ENCODE measurements at places on chromosomes 7 and 10.

DNA sequence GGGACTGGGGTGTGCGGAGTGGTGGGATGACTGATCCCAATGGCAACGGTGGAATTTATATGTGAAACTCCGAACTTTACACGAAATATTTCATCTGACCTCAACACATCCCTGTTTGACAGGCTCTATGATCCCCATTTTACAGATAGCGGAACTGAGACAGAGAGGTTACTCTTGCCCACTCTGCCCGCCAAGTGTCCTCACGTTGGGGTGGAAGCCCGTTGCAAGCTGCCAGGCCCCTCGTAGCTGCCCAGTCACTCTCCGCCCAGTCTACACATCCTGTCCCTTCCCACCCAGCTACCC lies 397 bp upstream of the NFE2L3 start:
- no peak for DNase-seq

- no peak for DNase-seq
These were observed 247.8 kb downstream of the EBF3 start for GRCh38 chr10:129716211-129716681.

DNA sequence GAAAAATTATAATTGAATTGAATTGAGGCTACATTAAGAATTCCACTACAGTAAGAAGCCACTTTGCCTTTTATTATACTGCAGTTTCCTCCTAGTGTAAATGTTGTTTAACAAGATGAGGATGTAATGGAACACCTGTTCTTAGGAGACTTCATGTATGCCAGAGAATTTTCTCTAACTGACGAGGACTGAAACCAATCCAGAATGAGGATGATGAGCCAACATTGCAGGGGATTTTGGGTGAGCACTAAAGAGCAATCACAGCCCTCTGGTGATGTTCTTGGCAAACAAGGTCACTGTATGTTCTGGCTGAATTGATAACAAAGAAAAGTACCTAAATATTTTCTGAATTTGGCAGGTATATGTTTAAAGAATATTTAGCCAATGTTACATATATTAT lies 60.9 kb downstream of the RELN start:
- no peak for DNase-seq

DNA sequence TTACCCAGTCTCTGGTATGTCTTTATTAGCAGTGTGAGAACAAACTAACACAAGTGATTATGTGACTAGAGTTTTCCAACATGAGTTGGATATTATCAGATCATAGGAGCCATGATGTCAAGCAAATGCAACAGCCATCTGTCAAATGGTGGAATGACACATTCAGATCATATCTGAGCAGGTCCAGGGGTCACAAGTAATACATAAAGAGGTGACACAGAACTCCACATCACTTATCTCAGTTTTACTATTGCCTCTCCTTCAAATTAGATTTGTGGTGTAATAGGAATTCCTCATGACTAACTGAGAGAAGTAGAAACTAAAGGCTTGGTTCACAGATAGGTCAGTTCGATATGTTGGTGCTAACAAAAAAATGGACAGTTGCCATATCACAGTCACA lies 12.2 kb upstream of the SAMD9L start:
- no peak for DNase-seq

GRCh38 chr7:2076649-2077064 lies 156.1 kb downstream of the MAD1L1 start:
- DNase-seq = no peak

GRCh38 chr7:23539494-23539907 lies 7.7 kb upstream of the TRA2A start:
- no peak for DNase-seq

GRCh38 chr7:158492367-158492764 lies 95.3 kb downstream of the PTPRN2 start:
- DNase-seq = no peak

DNA sequence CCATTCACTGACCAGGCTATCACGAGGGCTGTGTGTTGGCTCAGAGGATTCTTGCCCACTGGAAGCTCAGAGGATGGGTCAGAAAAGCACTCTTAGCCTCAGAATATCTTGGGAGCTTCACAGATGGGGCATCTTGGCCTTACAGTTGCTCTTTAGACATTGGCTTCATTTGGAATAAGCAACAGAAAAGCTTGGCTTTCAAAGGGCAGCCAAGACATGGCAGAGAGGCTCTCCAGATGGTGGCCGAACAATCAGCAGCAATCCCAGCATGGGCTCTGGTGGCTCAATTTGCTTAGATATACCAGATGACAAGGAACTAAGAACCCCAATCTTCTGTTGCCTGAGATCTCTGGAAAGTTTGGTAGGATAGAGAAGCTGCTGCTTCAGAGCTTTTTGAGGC lies 446.2 kb downstream of the ADRA2A start:
- no peak for DNase-seq

- peak; percentile 65 for DNase-seq
These were observed 237.8 kb downstream of the SEMA3E start for GRCh38 chr7:83410989-83411591.

DNA sequence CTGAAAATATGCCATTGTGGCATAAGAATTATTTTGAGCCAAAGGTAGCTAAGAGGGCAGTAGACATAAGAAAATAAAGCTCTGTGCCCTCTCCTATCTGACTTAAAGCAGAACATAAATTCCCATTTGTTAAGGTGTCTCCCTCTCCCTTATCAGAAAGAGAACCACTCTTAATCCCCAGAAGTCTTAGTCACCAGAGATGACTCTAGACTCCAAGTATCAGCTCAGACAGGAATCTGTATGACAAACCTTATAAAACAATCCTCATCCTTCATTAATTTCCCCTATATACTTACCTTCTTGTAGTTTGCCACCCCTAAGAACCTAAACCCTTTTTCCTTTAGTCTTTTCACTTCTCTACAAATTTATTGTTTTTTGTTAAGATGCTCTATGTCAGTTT lies 21.8 kb upstream of the PIP4K2A start:
- no peak for DNase-seq

GRCh38 chr7:49763791-49764190 lies 9.6 kb upstream of the VWC2 start:
- DNase-seq = no peak

DNA sequence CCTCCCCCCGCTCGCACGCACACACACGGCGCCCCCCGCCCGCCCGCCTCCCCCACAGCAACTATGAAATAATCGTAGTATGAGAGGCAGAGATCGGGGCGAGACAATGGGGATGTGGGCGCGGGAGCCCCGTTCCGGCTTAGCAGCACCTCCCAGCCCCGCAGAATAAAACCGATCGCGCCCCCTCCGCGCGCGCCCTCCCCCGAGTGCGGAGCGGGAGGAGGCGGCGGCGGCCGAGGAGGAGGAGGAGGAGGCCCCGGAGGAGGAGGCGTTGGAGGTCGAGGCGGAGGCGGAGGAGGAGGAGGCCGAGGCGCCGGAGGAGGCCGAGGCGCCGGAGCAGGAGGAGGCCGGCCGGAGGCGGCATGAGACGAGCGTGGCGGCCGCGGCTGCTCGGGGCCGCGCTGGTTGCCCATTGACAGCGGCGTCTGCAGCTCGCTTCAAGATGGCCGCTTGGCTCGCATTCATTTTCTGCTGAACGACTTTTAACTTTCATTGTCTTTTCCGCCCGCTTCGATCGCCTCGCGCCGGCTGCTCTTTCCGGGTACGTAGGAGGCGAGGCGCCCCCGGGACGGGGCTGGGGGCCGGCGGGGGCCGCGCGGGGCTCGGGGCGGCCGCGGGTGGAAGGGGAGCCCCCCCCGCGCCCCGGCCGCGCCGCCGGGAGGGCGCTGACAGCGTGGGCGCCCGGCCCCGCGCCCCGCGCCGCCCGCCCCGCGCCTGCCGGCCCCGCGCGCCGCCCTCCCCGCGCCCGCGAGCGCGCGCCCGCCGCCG lies 441 bp downstream of the BMI1 start:
- DNase-seq = peak; percentile 70

- no peak for DNase-seq
These were observed 8.5 kb downstream of the WDFY4 start for GRCh38 chr10:48693206-48693605.

GRCh38 chr7:81284576-81284975 lies 365.7 kb upstream of the SEMA3C start:
- no peak for DNase-seq

DNA sequence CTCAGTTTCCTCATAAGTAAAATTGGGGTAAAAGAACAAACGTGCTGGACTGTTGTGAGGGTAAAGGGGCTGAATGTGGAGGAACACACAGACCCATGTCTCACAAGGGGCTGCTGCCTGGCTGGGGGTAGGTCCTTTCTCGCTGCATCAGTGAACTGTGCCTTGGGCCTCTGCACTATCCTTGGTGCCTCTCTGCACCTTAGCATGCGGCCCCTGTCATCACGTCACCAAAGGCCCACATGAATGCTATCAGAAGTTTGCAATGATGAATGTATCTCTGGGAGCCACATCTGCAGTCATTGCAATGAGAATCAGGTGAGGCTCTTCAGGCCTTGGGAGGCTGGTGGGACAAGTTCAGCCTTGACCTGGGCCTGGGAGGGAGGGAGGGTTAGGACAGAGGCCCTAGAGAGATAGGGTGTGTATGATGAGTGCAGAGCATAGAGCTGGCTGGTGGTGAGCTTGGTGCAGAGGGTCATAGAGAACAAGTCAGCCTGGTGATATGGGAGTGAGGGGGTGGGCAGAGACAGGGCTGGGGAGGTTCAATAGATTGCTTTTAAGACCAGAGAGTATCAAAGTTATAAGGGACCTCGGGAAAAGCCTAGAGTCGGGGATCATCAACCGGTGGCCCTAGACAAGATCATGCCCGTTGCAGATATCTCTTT lies 308.4 kb downstream of the RPS24 start:
- no peak for DNase-seq

DNA sequence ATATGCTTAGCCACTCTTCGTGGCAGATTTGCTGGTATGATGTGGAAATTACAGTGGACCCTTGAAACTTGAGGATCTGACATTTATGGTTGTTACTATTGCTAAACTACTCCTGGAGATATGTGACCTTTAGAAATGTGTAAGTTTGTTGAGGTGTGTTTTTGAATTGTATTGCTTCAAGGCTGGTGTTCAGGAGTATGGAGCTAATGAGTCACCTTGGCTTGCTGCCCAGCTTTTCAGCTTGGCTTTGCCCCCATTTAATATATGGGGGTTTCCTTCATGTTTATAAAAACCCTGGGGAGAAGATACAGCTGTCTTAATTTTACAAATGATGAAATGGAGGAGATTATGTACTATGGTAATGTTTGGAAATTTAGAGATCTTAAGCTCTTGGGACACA lies 11.6 kb downstream of the HBP1 start:
- DNase-seq = no peak

- DNase-seq = no peak
These were observed 4.4 kb upstream of the CCL26 start for GRCh38 chr7:75776295-75776971.

DNA sequence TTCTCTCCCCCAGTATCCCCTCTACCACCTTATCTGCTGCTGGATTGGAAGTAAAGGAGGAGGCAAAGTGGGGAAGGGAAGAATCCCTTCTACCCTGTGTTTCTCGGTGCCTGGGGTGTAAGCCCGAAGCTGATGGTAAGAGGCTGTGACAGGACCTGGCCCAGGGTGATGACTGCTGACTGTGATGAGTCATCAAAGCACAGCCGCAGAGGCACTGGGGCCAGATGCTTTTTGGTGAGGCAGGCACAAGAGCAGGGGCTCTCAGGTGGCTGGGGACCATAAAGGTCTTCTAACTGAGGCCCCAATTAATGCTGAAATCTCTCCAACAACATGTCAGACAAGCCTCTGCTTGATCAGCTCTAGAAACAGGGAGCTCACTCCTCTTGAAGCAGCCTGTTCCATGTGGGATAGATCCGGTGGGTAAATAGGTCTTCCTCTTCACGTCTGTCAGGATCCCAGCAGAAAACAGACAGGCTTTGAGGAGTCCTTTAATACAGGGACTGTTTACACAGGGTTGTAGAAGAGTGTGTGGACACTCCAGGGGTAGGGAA lies 86.1 kb upstream of the PCBD1 start:
- no peak for DNase-seq

GRCh38 chr7:1239803-1240516 lies 7.3 kb downstream of the UNCX start:
- DNase-seq = no peak

GRCh38 chr10:34707656-34708055 lies 107.4 kb downstream of the PARD3 start:
- no peak for DNase-seq

DNA sequence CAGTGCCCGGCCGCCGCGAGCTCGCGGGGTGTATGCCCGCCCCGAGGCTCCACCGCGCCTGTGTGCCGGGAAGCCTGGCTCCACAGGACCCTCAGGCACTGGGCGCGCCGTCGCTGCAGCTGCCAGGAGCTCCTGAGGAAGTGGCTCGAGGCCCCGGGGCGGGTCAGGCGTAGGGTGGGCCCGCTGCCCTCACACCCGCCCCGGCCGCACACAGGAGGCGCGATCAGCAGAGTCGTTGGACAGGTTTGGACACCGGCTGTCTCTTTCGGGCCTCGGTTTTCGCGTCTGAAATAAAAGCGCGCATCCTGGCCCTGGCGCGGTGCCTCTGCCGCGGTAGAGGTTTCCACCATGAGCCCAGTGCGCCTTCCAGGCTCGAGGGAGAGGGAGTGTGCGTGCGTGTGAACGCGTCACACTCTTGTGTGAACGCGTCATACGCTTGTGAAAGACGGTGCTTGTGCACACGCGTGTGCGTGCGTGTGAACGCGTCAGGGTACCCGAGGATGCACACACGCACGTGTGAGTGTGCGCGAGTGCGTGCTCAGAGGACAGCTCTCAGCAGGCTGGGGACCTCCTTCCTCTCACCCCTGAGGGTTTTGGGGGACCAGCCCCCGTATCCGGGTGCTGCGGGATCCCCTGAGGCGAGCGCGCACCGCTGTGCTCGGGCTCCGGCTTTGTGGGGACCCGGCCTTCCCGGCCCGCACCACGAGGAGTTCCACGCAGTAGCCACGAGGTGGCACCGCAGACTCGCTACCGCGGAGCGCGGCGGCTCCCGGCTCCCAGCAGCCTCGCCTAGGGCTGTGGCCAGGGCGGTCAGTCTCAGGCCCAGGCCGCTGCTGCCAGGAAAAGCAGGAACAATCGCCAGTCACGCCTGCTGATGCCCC lies 83.8 kb downstream of the BMS1 start:
- DNase-seq = peak; percentile 83

DNA sequence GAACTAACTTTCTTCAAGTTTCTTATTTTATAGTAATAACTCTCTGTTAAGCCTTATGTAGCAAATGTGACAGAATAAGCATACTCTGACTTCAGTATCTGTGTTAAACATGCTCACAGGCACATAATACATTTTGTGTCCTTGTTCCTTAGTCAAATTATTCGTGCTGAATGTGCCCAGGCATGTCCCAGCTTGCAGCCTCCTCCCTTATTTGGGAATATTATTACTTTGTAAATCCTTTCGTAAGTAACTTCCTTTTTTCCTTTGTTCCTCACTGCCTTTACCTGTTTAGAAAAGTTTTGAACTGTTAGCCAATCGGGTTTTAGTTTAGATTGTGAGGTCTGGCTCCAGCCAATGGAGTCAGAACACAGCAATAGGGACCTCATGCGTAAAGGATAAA lies 46.9 kb downstream of the GALNT11 start:
- DNase-seq = no peak

GRCh38 chr7:99031496-99031895 lies 112.4 kb downstream of the SMURF1 start:
- no peak for DNase-seq

- no peak for DNase-seq
These were observed 54.5 kb downstream of the GRB10 start for GRCh38 chr7:50728184-50728583.
